ENCODE measurements at places on chromosomes 2 and 18.

DNA sequence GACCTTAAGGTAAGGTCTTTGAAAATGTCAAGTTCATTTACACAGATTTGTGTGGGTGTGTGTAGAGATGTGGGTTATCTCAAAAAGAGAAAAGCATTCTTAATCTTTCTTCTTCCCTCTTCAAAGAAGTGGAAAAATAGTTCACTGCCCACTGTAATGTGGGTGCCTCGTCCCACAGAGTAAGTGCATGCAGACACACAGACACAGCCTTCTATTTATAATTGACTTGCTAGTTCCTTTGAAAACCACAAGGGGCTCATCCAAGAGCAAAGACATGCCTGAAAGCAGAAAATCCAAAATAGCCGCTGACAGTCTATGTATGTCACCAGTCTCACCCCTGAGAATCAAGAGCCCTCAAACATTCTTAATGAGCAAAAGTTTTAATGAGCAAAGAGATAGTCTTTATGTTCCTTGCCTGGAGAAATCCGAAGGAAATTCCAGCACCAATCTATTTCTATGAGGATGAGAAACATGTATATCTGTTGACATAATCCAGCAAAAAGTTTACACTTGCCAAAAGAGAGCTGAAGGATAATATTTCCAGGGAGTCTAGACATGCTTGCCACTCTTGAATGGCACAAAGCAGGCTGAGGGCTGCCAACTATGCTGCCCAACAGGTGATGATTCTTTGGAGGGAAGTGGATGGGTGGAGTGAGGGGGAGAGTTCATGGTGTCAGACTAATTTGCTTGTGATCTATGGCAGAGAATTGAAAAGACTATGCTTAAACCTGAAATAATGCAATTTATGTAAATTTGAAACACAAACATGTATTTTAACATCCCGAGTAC, 93.9 kb downstream of the ACVR1 start:
- no peak for DNase-seq

GRCh38 chr2:10056439-10056838, 13.1 kb downstream of the KLF11 start:
- no peak for DNase-seq

- DNase-seq: no peak
These were observed 323.5 kb upstream of the TANK start for GRCh38 chr2:160836755-160837154.

GRCh38 chr2:164824872-164825271, 16.8 kb downstream of the COBLL1 start:
- no peak for DNase-seq

- no peak for DNase-seq
These were observed 427.5 kb upstream of the TRIB2 start for GRCh38 chr2:12289120-12289802.

DNA sequence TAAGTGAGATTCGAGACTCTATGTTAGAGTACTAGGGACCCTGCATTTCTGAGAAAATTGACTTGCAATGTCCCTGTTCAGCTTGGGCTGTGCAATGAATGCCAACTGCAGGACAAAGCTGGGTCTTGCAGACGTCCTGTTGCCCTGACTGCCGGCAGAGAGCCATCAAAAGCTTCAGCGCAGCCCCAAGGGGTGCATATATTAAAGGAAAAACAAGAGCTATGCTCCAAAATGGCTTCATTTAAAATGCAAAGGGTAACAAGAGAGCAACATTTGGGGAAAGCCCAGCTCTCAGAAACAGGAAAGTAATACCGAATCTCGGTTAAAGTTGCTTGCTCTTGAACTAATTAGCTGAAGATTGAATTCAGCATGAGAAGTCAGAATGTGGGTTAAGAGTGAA, 110.9 kb upstream of the PNPT1 start:
- DNase-seq: no peak

- no peak for DNase-seq
These were observed 329.7 kb downstream of the FSIP2 start for GRCh38 chr2:186068139-186068801.

DNA sequence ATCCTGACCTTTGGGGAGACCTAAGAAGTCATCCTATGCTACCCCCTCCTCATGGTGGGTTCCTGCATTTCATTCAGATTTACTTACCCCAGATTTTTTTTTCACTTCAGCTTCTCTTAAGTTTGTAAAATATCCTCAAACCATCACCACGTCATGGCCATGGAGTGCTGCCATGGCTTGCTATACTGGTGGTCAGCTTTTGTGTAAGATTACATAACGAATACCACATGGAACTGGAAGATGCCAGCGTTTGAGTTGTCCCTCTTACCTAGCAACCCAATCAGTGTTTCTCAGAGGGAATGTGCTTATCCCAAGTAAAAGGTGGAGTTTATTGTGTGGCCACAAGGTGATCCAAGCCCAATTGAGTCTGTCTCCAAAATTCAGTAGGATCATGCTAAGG, 148.6 kb upstream of the ALPP start:
- no peak for DNase-seq

DNA sequence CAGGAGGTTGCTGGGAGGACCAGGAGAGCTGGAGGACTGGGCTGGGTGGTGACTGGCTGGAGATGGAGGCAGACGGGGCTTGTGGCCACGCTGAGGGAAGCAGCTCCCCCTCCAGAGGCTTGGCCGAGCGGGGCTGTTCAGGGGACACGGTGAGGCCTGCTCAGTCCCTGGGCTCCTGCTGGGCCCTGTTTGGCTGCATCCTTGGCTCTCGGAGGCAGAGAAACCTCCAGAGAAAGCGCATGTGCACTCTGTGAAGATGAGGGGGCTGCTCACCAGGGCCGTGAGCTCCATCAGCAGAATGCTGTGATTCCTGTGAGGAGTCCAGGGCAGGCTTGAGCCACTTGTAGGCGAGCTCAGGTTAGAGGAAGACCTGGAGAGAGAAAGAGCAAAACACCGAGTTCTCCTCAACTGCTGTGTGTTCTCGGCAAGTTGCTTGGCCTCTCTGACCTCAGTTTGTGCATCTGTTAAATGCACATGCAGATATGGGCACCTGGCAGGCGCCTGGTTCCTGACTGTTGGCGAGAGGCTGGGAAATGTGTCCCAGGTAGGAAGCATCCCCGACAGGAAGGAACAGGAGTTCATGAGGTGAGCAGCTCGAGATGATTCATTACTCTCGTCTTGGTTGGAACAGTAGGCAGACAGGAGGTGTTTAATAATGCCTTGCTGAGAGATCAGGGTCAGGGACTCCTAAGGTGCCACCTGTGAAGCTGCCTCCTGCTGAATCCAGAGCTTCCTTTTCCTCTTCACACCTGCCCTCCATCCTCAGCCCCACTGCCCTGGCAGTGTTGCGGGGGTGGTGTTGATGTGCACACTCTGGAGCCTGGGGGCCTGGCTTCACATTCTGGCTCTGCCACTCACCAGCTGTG, 941 bp downstream of the ZAP70 start:
- DNase-seq: no peak

GRCh38 chr2:156118753-156119416, 213.6 kb downstream of the NR4A2 start:
- no peak for DNase-seq

- DNase-seq: no peak
These were observed 16.7 kb upstream of the MC4R start for GRCh38 chr18:60389314-60389713.

- no peak for DNase-seq
These were observed 423.3 kb downstream of the LPIN1 start for GRCh38 chr2:12169721-12170120.

GRCh38 chr2:28367667-28368356, 24.8 kb upstream of the FOSL2 start:
- DNase-seq: no peak

GRCh38 chr18:13703899-13704298, 22.5 kb downstream of the FAM210A start:
- no peak for DNase-seq

DNA sequence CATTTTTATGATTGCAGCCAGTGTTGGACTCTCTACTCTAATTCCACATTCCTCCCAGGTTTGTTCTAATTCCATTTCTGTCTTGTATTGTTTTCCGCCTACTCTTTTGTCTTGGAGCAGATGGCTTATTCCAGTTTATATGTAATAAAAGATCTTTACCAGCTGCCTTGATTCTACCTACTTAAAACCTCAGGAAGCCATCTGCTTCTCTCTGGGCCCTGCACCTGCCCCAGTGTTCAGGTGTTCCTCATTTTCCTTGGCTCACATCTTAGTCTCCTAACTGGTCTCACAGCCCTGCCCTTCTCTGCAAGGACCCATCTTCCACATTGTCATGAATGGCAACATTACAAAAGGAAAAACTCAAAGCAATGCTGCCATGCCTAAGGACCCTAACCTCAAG, 21.0 kb upstream of the IL37 start:
- no peak for DNase-seq

DNA sequence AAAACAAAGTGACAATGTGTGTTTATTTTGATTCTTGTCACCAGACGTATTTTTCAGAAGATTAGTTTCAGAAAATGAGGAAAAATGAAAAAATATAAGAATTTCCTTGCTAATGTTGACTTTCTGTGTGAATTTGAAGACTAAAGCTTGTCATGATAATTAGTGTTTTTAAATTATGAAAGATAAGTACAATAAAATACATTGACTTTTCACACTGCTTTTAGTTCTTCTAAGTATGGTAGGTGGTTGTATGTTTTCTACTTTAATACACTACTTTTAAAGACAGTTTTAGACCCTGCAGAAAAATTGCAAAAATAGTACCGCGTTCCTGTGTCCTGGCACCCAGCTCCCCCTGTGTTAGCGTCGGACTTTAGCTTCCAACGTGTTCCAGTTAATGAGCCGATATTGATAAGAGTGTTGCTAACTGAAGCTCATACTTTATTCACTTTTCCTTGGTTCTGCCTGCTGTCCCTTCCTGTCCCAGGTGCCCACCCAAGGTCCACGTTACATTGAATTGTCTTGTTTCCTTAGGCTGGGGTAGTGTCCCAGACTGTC, 695 bp downstream of the RBFA start:
- DNase-seq: no peak

GRCh38 chr2:69118609-69119008, 105.6 kb downstream of the ANTXR1 start:
- DNase-seq: no peak

DNA sequence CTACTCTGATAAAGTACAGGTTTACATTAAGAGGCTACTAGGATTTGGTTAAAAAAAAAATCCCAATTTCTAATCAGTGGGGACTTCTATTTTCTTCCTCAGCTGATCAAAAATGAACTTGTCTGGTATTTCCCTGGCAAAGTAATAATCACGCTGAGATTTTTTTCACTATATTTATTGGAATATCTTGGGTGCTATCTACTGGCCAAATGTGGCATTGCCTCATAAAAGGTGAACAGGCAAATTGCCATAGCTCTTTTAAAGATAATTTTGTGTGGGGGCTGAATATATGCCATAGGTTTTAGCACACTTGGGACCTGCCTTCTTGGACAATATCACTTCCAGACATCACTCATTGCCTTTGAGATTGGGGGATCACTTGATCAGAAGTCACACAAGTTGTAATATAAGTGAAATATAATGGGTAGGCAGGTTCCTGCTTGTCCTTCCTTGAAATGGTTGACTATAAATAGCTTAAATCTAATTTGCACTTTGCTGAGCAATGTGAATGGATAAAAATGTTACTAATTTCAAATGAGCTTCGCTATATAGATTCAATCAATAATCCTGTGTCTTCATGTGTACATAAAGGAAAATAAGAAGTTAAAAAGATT, 7.0 kb upstream of the NXPH2 start:
- no peak for DNase-seq

- no peak for DNase-seq
These were observed 41.6 kb downstream of the RHBDD1 start for GRCh38 chr2:226877491-226877890.

DNA sequence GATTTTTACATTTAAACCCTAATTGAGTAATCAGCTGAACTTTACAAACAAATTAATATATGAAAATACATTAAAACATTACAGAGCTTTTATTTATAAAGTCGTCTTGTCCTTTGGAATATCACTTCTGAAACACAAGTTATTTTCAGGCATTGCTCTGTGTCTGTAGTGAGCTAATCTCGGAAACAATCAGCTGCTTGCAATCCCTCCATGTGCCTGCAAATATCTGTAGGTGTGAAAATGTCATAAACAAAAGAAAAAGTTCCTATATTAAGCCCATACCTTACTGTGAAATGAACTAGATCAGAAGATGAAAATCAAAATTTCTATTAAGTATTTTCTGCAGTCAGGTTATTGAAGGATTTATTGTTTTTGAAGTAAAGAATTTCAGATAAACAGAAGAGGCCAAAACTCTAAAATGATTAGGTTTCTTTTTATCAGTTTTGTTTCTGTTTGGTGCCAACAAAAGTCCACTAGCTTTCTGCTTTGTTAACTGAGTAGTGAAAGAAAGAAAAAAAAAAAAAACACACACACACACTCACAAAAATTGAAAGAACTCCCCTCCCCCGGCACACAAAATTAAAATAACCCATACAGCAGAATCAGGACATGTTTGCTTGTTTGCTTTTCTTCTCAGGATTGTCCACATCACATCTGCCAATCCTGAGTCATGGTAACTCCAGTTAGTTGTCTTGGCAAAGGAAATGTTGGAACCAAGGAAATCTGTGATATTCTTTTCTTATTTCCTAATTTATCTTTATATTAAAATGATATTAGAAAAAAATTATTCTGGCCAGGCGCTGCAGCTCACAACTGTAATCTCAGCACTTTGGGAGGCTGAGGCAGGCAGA, 627.0 kb upstream of the SLC39A10 start:
- DNase-seq: no peak

DNA sequence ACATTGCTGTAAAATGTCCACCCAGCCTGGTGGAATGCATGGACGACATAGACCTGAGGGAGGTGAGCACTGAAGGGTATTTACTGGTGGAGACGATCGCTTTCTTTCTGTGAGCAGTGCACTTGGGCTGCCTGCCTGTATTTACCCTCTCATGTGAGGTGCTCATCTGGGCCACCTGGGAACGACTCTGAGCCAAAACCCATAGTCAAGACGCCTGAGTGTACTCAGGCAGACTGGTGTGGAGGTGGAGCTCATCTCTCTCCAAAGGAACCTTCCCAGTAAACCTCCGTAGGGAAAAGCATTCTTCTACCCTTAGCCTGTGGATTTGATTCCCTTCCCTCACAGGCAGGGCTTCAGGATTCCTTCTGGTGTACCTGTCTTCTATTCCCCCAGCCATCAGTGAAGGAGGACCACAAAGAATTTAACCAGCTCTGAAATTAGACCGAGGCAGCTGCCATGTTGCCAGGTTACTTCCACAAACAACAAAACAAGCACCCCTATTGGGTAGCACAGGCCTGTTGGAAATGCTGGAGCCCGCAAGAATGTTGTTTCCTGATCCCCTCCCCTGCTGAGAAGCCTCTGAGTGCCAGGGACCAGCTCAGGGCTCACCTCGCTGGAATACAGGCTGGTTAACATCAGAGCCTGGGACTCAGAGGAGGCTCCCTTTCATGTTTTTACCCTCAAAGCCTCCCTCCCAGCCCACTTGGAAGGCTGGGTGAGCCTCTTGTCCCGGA, 47.5 kb upstream of the TXNDC2 start:
- DNase-seq: no peak

GRCh38 chr2:7281231-7282201, 364.3 kb downstream of the RNF144A start:
- DNase-seq: no peak

GRCh38 chr2:209470-209869, 54.4 kb downstream of the SH3YL1 start:
- DNase-seq: no peak

Measured in stimulated activated CD8-positive, alpha-beta memory T cell treated with anti-CD3 and anti-CD28 coated beads, Interleukin-2, amount 100 ng/mL, for 48 hours (primary cell).